ENCODE measurements at places on chromosomes 5 and 9.

DNA sequence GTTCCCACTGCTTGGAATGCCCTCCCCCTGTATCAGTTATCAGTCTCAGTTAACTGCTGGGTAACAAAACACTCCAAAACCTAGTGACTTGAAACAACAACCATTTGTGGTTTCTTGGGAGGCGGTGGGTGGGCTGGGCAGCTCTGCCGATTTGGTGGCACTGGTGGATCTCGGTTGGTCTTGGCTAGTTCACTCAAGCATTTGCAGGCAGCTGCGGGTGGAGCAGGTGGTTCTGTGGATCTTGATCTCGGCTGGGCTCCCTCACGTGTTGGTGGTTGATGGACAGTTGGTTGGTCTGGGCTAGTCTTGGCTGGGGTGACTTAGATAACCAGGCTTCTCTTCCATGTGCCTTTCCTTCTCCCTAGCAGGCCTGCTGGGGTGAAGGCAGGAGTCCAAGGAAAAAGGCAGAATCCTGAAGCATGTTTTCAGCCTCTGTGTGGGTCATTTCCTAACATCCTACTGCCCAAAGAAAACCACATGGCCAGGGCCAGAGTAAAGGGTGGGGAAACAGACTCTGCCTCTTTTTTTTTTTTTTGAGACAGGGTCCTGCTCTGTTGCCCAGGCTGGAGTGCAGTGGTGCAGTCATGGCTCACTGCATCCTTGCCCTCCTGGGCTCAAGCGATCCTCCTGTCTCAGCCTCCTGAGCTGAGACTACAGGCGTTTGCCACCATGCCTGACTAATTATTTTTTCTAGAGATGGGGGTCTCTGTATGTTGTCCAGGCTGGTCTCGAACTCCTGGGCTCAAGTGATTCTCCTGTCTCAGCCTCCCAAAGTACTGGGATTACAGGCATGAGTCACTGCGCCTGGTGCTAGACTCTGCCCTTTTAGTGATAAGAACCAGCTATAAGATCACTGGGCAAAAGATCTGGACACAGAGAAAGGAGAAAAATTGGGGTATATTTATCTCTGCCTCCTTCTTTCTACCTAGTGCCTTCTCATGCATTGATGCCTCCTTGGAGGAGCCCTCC lies 183.7 kb downstream of the RGS3 start:
- DNase-seq: no peak

DNA sequence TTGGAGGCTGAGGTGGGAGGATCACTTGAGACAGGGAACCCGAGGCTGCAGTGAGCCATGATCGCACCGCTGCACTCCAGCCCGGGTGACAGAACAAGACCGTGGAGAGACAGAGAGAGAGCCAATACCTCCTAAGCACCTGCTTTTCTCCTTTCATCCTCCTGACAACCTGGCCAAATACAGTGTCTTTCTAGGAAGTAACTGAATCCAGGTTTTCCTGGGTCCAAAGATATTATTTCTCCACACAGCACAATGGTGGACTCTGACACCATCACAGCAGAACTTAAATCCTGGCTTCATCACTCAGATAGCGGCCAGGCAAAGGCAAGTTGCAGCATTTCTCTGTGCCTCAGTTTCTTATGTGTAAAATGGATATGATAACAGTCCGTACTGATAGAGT lies 21.9 kb downstream of the DUSP1 start:
- no peak for DNase-seq

DNA sequence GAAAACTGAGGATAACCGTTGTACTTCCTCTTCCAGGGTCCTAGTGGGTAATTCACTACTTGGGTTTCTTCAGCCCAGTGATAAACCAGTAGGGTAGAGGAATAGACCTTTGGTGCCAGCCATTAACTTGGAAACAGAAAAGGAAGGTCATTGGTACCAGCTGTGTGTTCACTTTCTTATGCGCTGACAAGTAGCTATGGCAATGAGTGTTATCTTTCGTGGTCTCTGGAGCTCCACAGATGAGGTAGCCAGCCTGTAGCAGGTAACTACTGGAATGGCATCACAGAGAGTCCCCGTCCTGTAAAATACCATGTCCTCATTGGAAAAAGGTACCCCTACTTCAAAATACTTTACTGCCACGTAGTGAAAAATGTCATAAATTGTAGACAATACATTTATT lies 2.3 kb downstream of the UHRF2 start:
- DNase-seq: no peak

DNA sequence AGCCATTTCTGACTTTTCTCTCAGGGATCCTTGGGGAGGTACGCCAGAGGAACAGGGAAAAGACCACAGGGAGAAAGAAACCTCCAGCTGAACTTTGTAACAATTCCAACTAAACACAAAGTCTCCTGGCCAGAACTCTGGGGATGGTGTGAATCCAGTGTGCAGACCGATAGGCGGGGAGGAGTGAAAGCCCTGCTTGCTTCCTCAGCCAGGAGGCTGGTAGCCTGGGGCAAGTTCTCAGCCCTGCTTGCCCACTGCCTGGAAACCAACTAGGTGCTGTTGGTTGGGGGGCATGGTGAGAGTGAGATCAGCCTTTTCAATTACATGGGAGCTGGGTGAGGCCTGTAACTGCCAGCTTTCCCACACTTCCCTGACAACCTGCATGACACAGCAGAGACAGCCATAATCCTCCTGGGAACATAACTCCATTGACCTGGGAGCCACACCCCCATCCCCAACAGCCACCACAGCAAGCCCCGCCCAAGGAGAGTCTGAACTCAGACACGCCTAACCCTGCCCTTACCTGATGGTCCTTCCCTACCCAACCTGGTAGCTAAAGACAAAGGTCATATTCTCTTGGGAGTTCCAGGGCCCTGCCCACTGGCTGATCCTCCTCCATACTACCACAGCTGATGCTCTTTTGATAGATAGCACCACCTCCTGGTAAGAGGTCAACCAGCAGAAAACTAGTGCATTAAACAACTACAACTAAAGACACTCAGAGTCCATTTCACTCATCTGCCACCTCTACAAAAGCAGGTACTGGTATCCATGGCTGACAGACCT lies 100.1 kb upstream of the TNFAIP8 start:
- no peak for DNase-seq

- no peak for DNase-seq
Measured at GRCh38 chr5:38524022-38524421, 32.4 kb downstream of the LIFR start.

DNA sequence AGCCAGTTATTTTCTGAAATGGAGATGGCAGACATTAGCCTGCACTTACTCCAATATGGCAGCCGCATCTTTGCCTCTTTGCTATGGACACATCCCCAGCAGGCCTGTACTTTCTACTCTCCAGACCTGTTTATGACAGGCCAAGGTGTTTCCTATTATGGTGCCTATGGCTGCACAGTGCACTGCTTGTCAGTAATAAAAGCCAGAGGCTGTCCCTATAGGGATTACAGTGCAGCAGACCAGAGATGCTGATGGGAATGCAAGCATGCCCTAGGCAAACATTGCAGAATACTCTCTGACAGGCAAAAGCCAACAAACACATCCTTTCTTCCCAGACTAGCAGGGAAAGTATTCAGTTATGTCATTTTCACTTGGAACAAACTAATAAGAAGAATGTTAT lies 442.9 kb downstream of the RAB3C start:
- no peak for DNase-seq

- DNase-seq: no peak
Measured at GRCh38 chr9:129988607-129989361, 54.2 kb downstream of the FNBP1 start.

- DNase-seq: no peak
Measured at GRCh38 chr9:106623558-106623957, 239.4 kb upstream of the ZNF462 start.

GRCh38 chr5:133814152-133814551 lies 154.3 kb downstream of the C5orf15 start:
- no peak for DNase-seq

Data from posterior cingulate gyrus (tissue), 11 donors.